WTC11 (cell line): ENCODE measurements at places on chromosomes 1 and 21. TPM values are rescaled to one million over a fixed set of nuclear protein-coding genes. Genes with fewer than 3 reads are reported as not detected.

EFNA3 gene
- 12.5 to 15.4 TPM (median 15.4 TPM) in 3 replicates for total RNA-seq

HCRTR1 gene
- total RNA-seq = 0.13 to 0.23 TPM (median 0.14 TPM) in 3 replicates

SPRR5 gene
- not detected in 3 replicates for total RNA-seq

GIPC2 gene
- total RNA-seq = 0.83 to 1.6 TPM (median 1.1 TPM) in 3 replicates

ATP1A4 gene
- total RNA-seq = 0.37 to 0.78 TPM (median 0.55 TPM) in 3 replicates

TPRG1L gene
- total RNA-seq = 20.9 to 22.3 TPM (median 20.9 TPM) in 3 replicates

AK5 gene
- 2.7 to 4.6 TPM (median 3.0 TPM) in 3 replicates for total RNA-seq

CFHR3 gene
- total RNA-seq = 0.24 to 0.80 TPM (median 0.27 TPM) in 3 replicates

COL8A2 gene
- total RNA-seq = 2.3 to 3.5 TPM (median 3.3 TPM) in 3 replicates

MSH4 gene
- total RNA-seq = 0.27 to 0.33 TPM (median 0.30 TPM) in 3 replicates

OR6K3 gene
- total RNA-seq = not detected in 3 replicates

ARID1A gene
- 98.0 to 105 TPM (median 103 TPM) in 3 replicates for total RNA-seq

NEGR1 gene
- 2.7 to 3.0 TPM (median 2.9 TPM) in 3 replicates for total RNA-seq

TNFSF18 gene
- not detected in 3 replicates for total RNA-seq

IGSF21 gene
- 28.0 to 30.5 TPM (median 28.5 TPM) in 3 replicates for total RNA-seq

AK4 gene
- 169 to 180 TPM (median 172 TPM) in 3 replicates for total RNA-seq

SLC9C2 gene
- not detected in 3 replicates for total RNA-seq

EXTL1 gene
- total RNA-seq = 1.3 to 2.1 TPM (median 1.9 TPM) in 3 replicates

CRP gene
- 0.68 to 1.1 TPM (median 0.85 TPM) in 3 replicates for total RNA-seq

TDRD5 gene
- 0.66 to 1.1 TPM (median 0.85 TPM) in 3 replicates for total RNA-seq

LMX1A gene
- total RNA-seq = not detected in 3 replicates

CFHR5 gene
- total RNA-seq = not detected in 3 replicates

BGLAP gene
- 2.3 to 3.8 TPM (median 2.6 TPM) in 3 replicates for total RNA-seq

CRABP2 gene
- total RNA-seq = 135 to 195 TPM (median 186 TPM) in 3 replicates

S100A16 gene
- 14.6 to 17.6 TPM (median 16.8 TPM) in 3 replicates for total RNA-seq
